ENCODE measurements at places on chromosomes 5 and 9.

- H3K27ac ChIP-seq: no peak overlapping the region
- no peak overlapping the region for H3K4me3 ChIP-seq
- no peaks in the 10 kb centered on the region for H3K4me1 ChIP-seq
Observed at GRCh38 chr9:8643896-8644295, 844.3 kb upstream of the DMAC1 start.

DNA sequence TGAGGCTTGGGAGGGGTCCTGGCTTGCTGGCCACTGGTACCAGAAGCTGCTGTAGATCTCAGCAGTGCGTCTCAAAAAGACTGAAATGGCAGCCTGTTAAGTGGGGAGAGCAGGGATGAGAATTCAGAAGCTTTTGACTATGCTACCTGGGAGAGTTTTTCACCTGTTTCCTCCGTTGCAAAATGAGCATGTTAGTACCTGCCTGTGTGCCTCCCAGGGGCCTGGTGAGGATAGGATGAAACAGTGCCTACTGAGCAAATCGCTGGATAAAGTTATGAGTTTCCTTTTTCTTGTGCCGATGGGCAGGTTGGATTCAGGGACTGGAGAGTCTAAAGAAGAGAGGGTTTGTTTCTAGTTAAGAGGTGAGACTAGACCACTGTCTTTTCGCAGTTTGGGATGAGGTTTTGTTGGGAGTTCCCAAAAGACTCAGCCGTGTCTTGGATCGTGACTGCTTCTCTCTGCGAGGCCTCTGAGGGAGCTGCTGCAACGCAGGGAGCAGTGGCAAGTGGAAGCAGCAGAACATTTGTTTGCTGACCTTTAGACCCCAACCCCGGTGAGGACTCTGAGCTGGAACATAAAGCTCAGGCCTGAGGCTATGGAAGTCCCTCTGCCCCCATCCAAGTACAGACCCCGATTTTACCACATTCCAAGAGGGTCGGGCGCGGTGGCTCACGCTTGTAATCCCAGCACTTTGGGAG, 1.4 kb downstream of the RALGPS1 start:
- no peak for DNase-seq
- no peaks in the 10 kb centered on the region for H3K36me3 ChIP-seq
- H3K4me3 ChIP-seq: peak overlapping the region; percentile 81

GRCh38 chr5:167720676-167721260, 570.7 kb upstream of the WWC1 start:
- no peak for DNase-seq
- H3K27ac ChIP-seq: no peak overlapping the region
- peaks cover 1% of the 10 kb centered on the region for H3K4me1 ChIP-seq
- no peaks in the 10 kb centered on the region for H3K36me3 ChIP-seq
- no peak overlapping the region for H3K4me3 ChIP-seq

- no peaks in the 10 kb centered on the region for H3K36me3 ChIP-seq
- peaks cover 20% of the 10 kb centered on the region for H3K4me1 ChIP-seq
- H3K27me3 ChIP-seq: no peaks in the 10 kb centered on the region
- H3K27ac ChIP-seq: no peak overlapping the region
- no peak overlapping the region for H3K4me3 ChIP-seq
Observed at GRCh38 chr9:134378901-134379338, 52.7 kb downstream of the RXRA start.

DNA sequence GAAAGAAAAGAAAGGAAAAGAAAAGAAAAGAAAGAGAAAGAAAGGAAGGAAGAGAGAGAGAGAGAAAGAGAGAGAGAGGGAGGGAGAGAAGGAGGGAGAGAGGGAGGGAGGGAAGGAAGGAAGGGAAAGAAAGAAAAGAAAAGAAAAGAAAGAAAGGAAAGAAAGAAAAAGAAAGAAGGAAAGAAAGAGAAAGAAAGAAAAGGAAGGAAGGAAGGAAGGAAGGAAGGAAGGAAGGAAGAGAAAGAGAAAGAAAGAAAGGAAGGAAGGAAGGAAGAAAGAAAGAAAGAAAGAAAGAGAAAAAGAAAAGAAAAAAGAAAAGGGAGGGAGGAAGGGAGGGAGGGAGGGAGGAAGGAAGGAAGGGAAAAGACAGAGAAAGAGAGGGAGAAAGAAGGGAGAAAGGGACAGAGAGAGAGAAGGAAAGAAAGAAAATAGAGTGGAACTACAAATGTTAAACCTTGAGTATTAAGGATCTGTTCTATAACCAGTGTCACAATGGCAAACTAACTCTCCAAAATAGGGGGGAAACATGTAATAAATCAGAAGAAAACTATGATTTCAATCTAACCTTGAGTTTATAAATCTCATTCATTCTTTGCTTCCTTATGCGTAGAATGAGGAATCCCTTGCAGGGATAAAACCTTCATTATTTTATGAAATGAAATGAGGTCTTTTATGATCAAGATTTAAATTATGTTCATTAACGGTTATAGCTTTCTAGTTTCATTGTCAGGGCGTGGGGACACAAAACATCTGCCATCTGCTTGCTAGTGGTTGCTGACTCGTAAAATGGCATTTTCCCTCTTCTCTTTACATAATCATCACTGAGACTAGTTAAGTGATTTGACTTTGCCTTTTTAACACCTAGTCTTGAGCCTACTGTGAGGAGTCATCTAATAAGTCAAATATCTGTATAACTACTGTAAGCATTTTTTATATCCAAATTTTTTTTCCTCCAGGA, 40.7 kb upstream of the RAD23B start:
- peaks cover 20% of the 10 kb centered on the region for H3K4me1 ChIP-seq
- no peak for DNase-seq
- no peaks in the 10 kb centered on the region for H3K36me3 ChIP-seq
- no peaks in the 10 kb centered on the region for H3K27me3 ChIP-seq
- no peak overlapping the region for H3K4me3 ChIP-seq
- peak overlapping the region; percentile 83 for H3K27ac ChIP-seq

- peak; percentile 36 for DNase-seq
- H3K4me3 ChIP-seq: no peak overlapping the region
- H3K36me3 ChIP-seq: no peaks in the 10 kb centered on the region
- no peaks in the 10 kb centered on the region for H3K4me1 ChIP-seq
- H3K27me3 ChIP-seq: peaks cover 3% of the 10 kb centered on the region
- no peak overlapping the region for H3K27ac ChIP-seq
Observed at GRCh38 chr9:75238311-75238976, 150.1 kb downstream of the OSTF1 start.

- H3K36me3 ChIP-seq: no peaks in the 10 kb centered on the region
- H3K4me3 ChIP-seq: no peak overlapping the region
- H3K4me1 ChIP-seq: no peaks in the 10 kb centered on the region
- DNase-seq: no peak
- no peaks in the 10 kb centered on the region for H3K27me3 ChIP-seq
Observed at GRCh38 chr5:52767766-52768480, 19.8 kb upstream of the ITGA1 start.

- H3K4me3 ChIP-seq: no peak overlapping the region
- no peak for DNase-seq
- H3K4me1 ChIP-seq: peaks cover 12% of the 10 kb centered on the region
- peaks cover 6% of the 10 kb centered on the region for H3K27me3 ChIP-seq
Observed at GRCh38 chr9:38118862-38119438, 49.9 kb upstream of the SHB start.

DNA sequence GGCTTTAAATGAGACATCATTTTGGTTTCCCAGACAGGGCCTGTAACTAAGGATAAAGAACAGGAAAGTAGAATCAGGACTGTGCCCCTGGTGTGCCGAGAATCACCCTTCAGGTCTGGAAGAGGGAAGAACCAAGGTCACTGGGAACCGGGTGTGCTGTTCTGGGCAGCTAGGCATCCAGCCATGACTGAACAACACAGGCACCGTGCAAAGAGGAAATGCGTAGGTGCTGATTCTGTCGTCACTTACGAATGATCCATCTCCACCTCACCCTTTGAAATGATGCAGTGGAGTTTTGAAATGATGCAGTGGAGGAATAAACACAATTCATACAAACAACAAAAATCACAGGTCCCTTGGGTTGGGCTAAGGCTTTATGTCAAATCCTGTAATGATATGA, 64.4 kb downstream of the MAP1B start:
- H3K4me1 ChIP-seq: peaks cover 58% of the 10 kb centered on the region
- no peak overlapping the region for H3K4me3 ChIP-seq
- no peak for DNase-seq

DNA sequence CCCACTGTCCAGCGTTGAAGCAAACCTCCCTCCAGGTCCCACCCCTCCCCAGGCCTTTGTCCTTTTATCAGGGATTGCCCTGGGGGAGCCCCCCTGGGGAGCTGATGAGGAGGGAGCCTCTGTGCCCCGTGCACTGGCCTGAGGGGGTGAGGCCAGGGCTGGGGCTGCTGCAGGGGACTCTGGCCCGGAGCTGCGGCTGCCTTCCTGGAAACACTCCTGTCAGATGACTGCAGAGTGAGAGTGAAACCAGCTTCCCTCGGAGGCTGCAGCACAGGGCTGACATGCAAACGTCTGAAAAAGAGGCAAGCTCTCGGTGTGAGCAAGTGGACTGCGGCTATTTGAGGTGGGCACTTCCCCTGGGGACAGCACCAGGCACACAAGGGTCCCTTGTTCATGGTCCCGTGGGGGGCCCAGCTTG, 4.6 kb upstream of the TRAF2 start:
- H3K27me3 ChIP-seq: peaks cover 5% of the 10 kb centered on the region
- H3K27ac ChIP-seq: no peak overlapping the region
- no peak for DNase-seq
- no peaks in the 10 kb centered on the region for H3K36me3 ChIP-seq
- H3K4me3 ChIP-seq: no peak overlapping the region

GRCh38 chr9:70480405-70480980, 66.0 kb upstream of the KLF9 start:
- no peak overlapping the region for H3K4me3 ChIP-seq
- no peak for DNase-seq
- H3K4me1 ChIP-seq: peaks cover 29% of the 10 kb centered on the region
- peak overlapping the region; percentile 39 for H3K27ac ChIP-seq
- H3K27me3 ChIP-seq: peaks cover 5% of the 10 kb centered on the region

GRCh38 chr9:91963711-91964240, 13.7 kb upstream of the ROR2 start:
- H3K36me3 ChIP-seq: no peaks in the 10 kb centered on the region
- DNase-seq: no peak
- no peaks in the 10 kb centered on the region for H3K4me1 ChIP-seq
- H3K4me3 ChIP-seq: no peak overlapping the region

DNA sequence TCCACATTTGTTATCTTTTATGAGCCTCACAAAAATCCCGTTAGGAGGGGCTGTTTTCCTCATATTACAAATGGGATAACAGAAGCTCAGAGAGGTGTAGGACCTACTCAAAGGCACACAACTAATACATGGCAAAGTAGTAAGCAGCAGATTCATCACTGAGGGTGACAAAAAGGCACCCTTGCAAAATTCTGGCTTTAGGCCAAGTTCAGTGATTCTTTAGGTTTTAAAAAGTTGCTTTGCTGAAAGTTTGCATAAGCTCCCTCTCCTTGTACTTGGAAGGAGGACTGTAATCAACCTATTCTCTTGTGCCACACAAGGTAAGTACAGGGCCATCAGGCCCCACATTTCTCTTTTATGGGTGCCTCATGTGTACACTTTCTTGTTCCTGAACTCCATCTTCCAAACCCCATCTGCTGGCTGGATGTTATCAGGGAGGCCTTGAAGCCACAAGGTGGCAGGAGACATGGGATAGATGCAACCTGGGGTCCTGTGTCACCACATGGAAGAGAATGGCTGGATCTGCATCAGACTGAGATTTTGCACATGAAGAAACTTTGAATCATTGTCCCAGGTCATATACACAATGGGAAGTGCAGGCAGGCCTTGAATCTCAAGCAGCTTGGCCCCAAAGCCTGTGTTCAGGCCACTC, 311.6 kb downstream of the MSX2 start:
- no peak overlapping the region for H3K4me3 ChIP-seq
- no peaks in the 10 kb centered on the region for H3K4me1 ChIP-seq
- no peak for DNase-seq
- H3K27ac ChIP-seq: no peak overlapping the region
- peaks cover 3% of the 10 kb centered on the region for H3K27me3 ChIP-seq

GRCh38 chr9:95477885-95478284, 38.9 kb downstream of the PTCH1 start:
- H3K36me3 ChIP-seq: peaks cover 45% of the 10 kb centered on the region
- H3K27ac ChIP-seq: peak overlapping the region; percentile 42
- no peaks in the 10 kb centered on the region for H3K27me3 ChIP-seq

GRCh38 chr9:114588210-114588609, 641 bp downstream of the ATP6V1G1 start:
- H3K4me1 ChIP-seq: peaks cover 30% of the 10 kb centered on the region
- peak overlapping the region; percentile 100 for H3K27ac ChIP-seq
- peaks cover 3% of the 10 kb centered on the region for H3K27me3 ChIP-seq
- DNase-seq: no peak

DNA sequence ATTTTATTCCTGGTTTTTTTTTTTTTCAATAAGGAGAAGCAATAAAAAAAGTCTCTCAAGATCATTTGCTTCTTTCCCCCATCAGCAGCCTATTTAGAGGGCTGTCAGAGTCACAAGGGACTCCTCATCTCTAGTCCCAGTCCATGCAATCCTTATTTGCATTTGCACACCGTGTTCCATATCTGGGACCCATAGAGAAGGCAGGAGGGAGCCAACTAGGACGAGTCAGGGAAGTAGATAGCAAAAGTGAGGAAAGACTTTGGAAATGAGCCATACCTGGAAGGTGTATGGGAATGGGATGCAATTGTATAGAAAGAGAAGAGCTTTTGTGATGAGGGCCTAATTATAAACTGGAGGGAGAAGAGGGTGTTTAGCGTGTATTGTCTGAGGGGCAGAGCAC, 160.0 kb downstream of the PIK3R1 start:
- H3K27ac ChIP-seq: no peak overlapping the region
- DNase-seq: no peak
- no peak overlapping the region for H3K4me3 ChIP-seq
- H3K27me3 ChIP-seq: peaks cover 3% of the 10 kb centered on the region
- no peaks in the 10 kb centered on the region for H3K36me3 ChIP-seq
- H3K4me1 ChIP-seq: peaks cover 9% of the 10 kb centered on the region

- DNase-seq: no peak
- H3K27ac ChIP-seq: no peak overlapping the region
Observed at GRCh38 chr9:15133488-15133887, 173.5 kb downstream of the TTC39B start.

DNA sequence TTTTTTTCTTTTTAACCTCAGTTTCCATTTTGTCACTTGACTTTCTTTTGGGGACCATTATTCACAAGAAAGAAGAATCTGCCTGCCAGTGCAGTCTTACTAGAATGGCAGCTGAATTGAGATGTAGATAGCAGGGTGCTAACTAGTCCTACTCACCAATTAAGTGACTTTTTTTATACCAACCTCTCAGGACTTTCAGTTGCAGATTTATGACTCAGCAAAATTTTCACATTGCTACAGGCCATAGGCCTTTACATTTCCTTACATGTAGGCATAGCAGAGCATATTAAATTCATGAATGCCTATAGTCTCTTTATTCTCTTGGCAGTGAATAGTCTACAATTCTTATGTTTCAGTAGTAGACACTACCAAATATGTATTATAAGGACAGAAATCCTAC, 54.0 kb upstream of the FKTN start:
- peaks cover 9% of the 10 kb centered on the region for H3K36me3 ChIP-seq
- H3K27ac ChIP-seq: no peak overlapping the region
- H3K4me3 ChIP-seq: no peak overlapping the region
- H3K27me3 ChIP-seq: no peaks in the 10 kb centered on the region
- H3K4me1 ChIP-seq: peaks cover 4% of the 10 kb centered on the region

- no peak overlapping the region for H3K27ac ChIP-seq
- no peaks in the 10 kb centered on the region for H3K27me3 ChIP-seq
- no peaks in the 10 kb centered on the region for H3K4me1 ChIP-seq
- H3K4me3 ChIP-seq: no peak overlapping the region
Observed at GRCh38 chr9:30058463-30058862, 2326.0 kb upstream of the ACO1 start.

GRCh38 chr5:32713770-32714381, 2.8 kb downstream of the NPR3 start:
- no peak overlapping the region for H3K27ac ChIP-seq
- H3K4me1 ChIP-seq: peaks cover 22% of the 10 kb centered on the region
- H3K4me3 ChIP-seq: peak overlapping the region; percentile 19
- no peaks in the 10 kb centered on the region for H3K36me3 ChIP-seq
- DNase-seq: peak; percentile 39
